ENCODE measurements at places on chromosomes 5 and 9.

GRCh38 chr5:68344447-68345111 is 129.0 kb downstream of the PIK3R1 start:
- no peak for DNase-seq

DNA sequence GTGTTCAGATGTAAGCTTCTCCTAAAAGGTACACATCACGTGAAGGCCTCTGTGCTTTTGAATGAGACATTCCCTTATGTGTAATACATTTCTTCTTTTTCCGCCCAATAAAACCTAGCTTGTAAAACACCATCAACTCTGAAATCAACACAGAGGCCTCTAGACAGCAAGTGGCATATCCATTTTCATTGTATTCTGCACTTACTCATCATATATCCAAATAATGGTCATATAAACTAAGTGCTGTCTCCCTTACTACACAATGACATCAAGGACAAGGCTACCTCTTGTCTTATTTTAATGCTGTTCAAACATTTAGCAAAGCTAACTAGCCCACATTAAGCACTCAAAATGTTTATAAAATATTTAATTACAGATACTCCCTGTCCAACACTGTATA is 108.5 kb downstream of the ELAVL2 start:
- DNase-seq = no peak

DNA sequence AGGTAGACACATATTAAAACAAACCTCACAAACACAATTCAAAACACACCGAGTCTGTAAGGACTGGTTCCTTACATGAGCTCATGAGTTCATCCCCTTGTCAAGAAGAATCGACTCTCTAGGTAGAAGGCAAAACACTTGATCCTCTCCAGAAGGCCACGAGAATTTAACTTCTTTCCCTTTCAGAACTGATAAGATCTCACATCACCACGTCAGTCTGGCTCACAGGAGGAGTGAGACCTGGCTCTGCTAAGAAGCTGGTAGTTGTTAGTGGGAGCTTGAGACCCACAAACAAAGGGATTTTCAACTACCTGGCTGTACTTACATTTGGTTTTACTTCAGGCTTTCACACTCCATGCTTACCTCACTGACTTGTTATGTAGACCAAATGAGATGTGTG is 459.2 kb downstream of the ARHGEF28 start:
- DNase-seq = no peak

DNA sequence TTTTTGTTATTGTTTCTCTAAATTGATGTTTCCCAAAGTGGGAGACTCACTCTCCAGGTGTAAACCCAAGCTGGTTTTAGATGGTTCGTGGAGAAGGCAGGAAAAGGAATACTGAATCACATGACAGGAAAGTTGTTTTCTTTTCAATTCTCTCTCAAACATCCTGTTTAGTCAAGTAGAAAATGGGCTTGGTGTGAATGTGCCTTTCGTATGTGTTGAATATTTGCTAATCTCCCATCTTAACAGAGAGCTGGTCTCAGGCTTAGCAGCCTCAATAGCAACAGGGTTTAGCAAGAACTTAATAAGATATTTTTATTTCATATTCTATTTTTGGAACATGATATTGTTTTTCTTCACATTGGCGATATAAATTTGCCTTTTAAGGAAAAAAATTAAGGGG is 119.7 kb downstream of the INSYN2B start:
- no peak for DNase-seq

- DNase-seq = no peak
Observed at GRCh38 chr5:39282561-39282960, 63.2 kb upstream of the FYB1 start.

DNA sequence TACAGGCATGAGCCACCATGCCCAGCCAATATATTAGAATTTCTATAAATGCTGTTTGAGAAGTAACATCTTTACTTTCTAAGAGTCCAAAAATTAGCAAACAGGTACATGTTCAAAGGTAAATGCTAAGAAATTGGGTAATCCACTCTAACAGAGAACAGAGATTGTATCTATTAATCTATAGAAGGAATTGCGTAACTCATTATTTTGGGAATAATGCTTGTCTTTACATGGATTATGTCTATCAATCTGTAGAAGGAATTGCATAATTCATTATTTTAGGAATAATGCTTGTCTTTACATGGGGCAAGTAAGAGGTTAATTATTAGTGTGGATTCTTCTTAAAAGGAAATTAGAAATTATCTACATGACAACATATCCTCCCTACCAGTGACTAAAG is 30.5 kb downstream of the CCNH start:
- DNase-seq = no peak

- no peak for DNase-seq
Observed at GRCh38 chr9:76680716-76681425, 83.4 kb upstream of the PCA3 start.

- DNase-seq = no peak
Observed at GRCh38 chr9:127975376-127976315, 5.1 kb downstream of the EEIG1 start.

DNA sequence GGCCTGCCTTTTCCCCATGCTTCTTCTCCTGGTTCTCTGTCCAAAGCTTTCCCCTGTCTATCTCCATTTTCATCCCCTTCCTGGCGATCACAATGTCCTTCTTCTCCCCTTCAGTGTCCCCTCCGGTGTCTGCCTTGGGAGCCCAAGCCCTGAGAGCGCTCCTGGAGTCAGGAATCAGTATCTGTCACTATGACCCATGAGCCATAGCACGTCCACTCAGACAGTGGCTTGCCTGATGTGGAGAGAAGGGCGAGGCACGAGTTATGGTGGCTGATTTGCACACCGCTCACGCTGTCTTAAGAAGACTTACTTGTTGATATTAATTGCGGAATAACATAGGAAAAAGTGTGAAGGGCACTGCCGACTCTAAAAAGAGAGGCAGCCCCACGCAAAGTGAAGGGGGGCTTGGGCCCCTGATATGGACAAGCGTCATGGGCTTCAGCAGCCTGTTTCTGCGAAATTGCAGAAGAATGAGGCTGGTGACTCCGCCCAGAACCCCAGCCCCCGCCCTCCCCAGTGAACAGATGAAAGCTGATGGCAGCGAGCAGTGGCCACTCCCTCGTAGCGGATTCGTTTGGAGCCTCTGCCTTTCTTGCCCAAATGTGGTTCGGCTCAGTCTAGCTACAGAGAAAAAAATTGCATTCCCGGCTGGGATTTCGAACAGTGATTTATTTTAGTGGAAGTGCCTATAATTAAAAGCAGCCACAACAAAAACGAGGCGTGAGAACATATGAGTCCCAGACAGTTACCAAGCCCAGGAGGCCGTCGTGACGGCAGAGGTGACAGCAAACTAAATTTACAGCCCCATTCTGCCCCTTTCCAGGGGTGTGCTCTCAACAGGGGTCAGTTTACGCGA is 149.8 kb downstream of the ICE1 start:
- no peak for DNase-seq

DNA sequence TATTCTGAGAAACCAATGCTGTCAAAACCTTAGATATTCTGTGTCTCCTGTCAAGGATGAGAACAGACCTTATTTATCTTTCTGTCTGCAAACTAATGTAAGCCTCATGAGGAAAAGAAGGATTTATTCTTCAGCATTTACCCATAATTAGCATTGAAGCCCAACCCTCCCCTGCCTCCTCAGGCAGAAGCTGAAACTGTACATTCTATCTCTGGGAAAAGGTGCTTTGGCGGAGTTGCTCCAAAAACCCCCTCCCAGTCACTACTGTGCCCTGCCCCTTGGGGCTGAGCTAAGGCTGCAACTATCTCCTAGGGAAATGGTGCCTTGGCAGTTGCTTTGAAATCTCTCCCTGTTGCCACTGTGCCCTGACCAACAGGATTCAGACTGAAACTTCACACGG is 106.2 kb upstream of the TLR4 start:
- DNase-seq = no peak

DNA sequence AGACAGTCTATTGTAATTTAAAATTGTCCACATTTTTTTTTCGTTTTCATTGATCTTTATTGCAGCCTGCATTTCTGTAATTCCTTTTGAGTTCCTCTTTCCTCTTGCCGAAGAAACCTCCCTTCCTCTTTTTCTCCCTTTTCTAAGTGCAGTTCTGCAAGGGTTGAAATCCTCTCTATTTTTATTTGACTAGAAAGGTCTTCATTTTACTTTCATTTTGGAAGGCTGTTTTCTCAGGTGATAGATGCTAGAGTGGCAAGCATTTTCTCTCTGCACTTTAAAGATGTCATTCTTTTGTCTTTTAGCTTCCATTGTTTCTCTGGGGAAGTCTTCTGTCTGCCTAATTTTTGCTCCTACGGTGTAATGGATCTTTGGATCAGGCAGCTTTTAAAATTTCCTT is 248.5 kb downstream of the SMARCA2 start:
- DNase-seq = no peak

- DNase-seq = no peak
Observed at GRCh38 chr9:126852086-126852688, 8.3 kb upstream of the ZBTB34 start.

DNA sequence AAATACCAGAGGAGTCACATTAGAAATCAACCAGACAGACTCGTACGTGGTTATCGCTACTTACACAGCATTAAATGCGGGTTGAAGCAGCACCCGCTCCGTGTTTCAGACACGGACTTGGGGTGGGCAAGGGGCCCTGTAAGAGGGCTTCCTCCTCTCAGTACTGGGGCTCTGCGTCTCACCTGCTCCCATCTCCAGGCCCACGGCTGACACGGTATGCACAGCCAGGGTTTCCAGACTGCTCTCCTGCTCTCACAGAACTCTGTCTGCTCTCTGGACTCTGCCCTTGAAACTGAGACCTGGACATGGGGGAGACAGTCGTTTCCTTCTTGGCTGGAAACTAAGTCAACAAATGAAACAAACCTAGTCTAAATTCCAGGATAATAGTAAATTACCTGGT is 24.7 kb upstream of the RASGEF1C start:
- no peak for DNase-seq

DNA sequence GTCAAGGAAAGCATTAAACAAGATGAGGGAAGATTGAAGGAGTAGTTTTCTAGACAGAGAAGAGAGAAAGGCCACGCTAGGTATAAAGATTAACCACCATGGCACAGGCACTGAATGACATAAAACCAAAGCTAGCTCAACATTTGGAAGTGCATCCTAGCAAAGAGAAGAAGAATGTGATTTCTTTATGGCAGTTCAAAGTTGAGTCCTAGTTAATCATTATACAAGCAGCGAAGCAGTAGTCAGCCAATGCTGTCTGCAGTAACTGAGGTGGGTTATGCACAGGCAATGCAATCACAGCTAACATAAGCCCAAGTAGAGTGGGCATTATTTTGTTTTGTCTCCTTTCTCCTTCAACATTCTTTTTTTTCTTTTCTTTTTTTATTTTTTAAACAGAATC is 24.0 kb upstream of the ANKRD31 start:
- no peak for DNase-seq

DNA sequence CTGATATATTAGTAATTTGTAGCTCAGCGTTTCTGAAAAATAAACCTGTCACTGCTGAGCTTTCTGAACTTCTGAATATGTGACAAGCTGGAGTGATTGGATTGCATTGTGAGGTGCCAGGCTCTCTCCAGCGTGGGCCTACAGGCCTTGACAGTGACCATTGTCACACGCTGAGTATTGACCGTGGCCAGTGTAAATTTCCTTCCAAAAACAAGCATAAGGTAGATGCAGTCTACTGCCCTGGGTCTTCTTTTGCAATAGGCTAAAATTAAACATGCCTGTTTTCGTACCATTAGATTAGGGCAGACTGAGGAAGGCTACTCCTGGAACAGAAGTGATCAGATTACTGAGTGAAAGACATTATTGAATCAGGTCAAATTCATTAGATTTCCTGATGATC is 60.2 kb downstream of the SPEF2 start:
- no peak for DNase-seq

DNA sequence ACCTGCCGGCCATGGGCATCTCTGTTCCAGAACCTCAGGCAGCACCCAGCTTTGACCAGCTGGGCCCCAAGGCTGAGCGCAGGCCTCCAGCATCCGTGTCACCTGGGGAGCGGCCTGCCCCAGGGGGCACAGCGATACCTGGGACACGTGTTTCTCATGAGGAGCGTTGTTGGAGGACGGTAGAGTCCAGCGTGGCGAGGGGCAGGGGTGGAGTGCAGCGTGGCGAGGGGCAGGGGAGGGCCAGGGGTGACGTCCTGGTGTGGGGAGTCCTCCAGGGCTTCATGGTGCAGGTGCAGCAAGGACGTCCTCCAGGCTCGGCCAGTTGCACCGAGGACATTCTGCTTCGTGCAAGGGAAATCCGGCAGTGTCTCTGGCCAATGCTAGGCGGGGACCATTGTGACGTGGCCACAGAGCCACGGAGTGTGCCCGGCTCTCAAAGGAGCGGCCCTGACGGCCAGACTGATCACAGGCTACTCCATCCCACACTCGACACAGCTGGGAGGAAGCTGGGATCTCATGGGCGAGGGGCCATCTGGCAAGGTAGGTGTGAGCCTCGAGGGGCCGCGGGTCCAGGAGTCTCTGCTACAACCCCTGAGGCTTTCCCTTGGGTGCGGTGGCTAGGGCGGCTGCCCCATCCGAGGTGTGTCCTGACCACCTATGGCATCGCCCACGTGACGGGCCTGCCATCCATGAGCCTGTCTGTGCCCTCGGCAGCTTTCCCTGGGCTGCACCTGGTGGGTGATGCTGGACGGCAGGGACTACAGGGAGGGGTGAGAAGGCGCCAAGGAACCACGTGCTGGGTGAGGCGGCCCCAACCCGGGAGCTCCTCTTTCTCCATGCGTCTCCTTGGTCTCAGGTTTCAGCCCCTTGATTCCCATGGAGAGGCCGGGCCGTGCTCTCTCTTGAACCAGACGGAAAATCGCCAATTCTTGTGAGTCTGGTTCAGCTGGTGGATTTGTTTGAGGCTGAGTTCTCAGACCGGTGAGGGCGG is 33.8 kb downstream of the SLC9A3 start:
- DNase-seq = no peak

DNA sequence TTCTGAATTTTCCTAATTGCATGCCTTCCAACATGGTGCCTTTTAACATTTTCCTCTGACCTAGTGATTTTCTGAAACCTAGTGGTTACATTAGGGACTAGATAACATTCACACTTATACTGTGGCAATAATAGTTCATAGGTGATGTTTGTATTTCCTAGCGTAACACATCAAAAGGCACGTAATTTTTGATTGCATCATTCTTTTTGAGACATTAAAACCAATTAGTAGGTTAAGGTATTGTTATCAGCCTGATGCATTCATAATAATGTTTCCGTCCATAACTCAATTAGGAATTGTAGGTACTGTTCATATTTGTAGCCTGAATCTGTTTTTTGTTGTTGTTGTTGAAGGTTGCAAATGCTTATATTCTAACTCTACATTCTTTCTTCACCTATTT is 192.4 kb downstream of the ANXA1 start:
- no peak for DNase-seq

DNA sequence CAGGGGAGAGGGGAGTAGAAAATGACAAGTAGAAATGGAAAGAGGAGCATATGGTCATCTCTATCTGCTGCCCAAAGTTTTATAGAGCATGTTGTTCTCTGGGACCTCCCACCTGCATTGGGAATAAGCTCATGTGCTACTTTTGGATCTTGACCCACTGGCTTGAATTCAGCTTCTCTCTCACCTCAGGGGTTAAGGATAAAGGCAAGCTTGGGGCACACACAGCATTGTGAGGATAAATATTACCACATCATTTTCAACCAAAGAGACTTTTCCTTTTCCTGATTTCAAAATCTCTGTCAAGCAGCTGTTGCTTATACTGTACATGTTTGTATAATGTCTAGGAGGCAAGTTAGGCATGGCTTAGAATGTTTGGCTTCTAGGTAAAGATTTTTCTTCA is 16.6 kb downstream of the ATP10B start:
- no peak for DNase-seq
